ENCODE measurements at places on chromosomes 1 and 21. TPM values are rescaled to one million over a fixed set of nuclear protein-coding genes. Genes with fewer than 3 reads are reported as not detected.

Gene ZYG11A
- not detected for total RNA-seq

Gene TMEM79
- total RNA-seq: 14.7 TPM

Gene CFHR4
- not detected for total RNA-seq

Gene C1orf141
- total RNA-seq: not detected

Gene TMIGD3
- total RNA-seq: not detected

Gene KAZN
- total RNA-seq: 0.47 TPM

Gene DNAJC28
- 1.3 TPM for total RNA-seq

Gene TOMM20
- total RNA-seq: 108 TPM

Gene OR2W3
- not detected for total RNA-seq

Gene S100A9
- total RNA-seq: 7.7 TPM

Gene MLLT11
- total RNA-seq: 4.5 TPM

Gene LRRC39
- total RNA-seq: 1.0 TPM

Gene PIGR
- not detected for total RNA-seq

Gene AMY1C
- total RNA-seq: not detected

Gene SRP9
- 151 TPM for total RNA-seq

Gene GPR3
- total RNA-seq: not detected

Gene UTS2
- total RNA-seq: 0.61 TPM

Gene HAPLN2
- total RNA-seq: not detected

Gene CNKSR1
- 4.5 TPM for total RNA-seq

Gene CAPN8
- 0.55 TPM for total RNA-seq

Gene MANEAL
- total RNA-seq: 2.3 TPM

All from CD4-positive, alpha-beta memory T cell (primary cell).